Left colon (tissue), 2 donors: ENCODE measurements at places on chromosomes 2 and 18. TPM values are rescaled to one million over a fixed set of nuclear protein-coding genes. Genes with fewer than 3 reads are reported as not detected.

DNA sequence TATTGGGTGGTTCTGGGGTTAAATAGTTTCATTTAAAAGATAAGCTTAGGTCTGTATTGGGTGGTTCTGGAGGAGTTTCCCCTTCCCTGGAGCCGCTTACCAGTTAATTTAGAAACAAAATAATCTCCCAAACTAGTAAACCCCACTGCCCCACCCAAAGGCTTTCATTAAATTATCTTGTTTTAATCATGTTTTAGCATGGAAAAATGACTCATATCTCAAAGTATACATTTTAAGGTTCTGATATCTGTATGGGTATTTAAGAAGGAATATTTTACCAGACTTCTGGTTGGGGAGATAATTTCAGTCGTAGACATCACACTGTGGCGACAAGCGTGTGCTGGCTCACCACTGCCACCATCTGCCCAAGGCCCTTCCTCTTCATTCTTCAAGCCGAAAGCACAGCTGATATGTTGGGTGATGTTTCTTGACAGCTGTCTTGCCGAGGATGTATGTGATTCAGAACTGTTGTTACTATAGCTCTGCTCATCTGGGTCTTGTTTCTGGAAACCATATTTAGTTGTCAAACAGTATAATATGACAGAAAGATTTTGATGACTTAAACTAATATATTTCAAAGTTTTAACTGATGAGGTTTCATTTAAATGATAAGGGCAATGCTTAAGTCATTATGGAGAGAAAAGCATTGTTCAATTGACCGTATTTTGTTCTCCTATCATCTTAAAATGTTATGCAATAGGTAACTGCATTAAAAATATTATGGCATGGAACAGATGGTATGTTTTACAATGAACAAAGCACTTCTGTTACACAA, 5.1 kb downstream of the FIGLA start:
- no peak for DNase-seq

- DNase-seq: no peak
Observed at GRCh38 chr2:101956465-101957438, 35.0 kb upstream of the IL1R2 start.

DNA sequence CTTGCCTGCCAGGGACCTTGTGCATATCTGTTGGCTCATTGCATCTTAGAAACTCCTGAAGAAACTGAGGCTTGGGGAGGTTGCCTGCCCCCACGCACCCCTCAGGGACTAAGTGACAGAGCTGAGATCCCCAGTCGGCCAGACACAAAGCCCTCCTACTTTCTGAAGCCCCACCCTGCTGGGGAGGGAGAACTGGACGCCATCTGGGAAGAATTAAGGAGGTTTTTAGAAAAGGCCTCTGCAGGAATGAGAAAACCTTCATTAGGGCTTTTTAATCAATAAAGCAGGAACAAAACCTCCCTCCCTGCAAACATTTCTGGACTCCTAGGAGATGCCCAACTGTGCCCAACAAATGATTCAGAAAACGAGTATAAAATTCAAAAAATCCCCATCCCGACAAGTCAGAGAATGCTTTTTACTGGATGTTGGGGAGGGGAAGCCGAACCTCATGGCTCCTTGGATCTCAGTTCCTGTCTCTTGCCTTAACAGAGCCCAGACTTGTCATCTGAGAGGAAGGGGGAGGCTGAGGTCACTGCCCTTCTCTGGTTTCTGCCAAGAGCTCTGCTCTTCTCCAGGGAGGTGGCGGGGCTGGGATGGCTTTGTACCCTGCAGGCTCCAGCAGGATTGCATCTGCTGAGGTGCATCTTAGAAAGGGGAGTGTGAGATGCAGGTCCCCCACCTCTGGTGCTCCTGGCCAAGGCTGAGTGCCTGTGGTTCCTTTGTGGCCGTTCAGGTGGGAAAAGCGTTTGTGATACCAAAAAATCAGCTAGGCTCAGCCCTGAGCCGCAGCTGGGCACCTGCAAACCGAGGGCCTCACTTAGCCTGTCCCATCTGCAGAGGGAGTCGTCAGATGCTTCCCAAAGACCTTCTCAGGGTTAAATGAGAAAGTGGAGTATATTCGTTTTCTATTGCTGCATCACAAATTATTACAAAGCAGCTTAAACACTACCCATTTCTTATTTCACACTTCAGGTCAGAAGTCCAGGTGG, 142.4 kb downstream of the ZFP36L2 start:
- peak; percentile 62 for DNase-seq

DNA sequence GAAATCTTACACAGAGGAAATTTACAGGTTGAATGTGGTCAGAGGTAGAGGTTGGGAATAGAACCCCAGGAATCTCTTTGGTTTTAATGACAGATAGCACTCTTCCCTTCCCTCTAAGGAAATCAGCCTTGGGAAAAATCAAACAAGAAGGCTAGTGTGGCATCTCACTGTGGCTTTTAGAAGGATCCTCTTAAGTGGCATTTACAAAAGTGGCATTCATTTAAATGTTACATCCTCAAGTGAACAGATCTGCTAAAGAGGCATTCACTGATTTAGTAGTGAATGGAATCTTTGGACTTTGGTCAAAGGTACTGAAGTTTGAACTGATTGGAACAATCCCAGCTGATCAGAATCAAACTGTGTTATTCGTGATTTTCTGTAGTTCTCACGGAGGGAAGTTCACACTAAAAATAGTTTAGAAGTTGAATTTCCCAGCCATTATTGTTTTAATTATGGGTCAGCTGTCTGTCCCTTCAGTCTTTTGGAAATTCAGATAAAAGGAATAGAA, 136.5 kb upstream of the FN1 start:
- DNase-seq: no peak

The REG3G gene
- not detected for total RNA-seq

DNA sequence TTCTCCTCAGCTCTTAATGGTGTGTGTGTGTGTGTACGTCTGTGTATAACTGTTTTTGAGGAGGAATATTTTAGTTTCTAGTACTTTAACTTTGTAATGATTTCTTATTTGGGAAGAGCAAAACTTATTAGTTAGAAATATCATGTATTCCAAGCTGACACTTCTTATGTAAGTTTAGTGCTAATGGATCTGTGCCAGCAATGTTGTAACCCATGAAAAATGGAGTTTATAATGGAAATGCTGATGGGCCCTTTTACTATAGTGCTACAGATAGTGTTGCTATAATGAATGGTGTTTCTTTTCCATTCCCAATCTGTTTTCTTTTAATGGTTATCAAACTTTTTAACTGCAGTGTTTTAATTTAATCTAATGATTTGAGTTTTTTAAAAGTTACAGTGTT, 49.8 kb upstream of the OTX1 start:
- DNase-seq: no peak

The COQ10B gene
- total RNA-seq: 29.2 TPM

The BOLL gene
- not detected for total RNA-seq

DNA sequence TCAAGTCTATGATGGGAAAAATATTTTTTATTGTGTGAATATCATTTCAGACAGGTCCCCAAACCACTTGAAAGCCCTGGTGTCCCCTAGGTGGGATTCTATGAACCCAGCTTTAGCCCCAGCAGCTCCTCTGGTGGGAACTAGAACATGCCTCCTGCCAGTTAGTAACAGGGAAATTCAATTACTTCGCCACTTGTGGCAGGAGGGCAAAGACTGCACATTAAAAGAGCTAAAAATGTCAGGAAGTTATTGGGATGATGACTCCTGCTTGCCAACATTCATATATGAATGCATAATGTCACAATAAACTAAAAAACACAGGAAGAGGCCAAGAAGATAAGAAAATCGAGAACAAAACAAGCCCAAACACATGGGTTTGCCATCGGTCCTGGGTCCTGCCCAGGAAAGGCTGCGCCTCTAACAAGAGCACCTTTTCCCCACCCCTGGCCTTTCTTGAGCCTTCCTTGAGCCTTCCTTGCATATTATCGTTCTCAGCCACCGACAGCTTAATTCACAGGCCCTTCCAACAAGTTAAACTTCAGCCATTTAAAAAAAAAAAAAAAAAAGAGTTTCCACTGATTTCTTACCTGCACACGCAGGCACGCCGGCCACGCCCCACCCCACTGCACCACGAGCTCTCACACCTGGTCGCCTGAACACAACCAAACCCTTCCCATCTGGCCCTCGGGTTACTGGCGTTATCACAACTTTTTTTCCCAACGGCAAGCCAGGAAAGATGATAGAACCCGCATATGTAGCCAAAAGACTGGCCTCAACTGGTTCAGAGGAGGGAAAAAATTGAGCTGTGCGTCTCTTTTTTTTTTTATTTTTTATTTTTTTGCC, 23.4 kb downstream of the BCL11A start:
- peak; percentile 82 for DNase-seq

DNA sequence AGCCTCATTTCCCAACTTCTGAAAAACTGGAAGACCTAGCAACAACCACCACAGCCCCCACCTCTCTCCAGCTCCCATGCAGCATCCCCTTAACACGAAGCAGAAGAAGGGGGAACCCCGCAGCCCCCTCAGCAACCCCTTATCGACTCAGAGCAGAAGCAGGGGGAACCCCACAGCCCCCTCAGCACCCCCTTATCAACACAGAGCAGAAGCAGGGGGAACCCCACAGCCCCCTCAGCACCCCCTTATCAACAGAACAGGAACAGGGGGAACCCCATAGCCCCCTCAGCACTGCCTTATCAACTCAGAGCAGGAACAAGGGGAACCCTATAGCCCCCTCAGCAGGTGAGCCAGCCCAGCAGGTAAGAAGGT, 6.7 kb downstream of the SLC66A2 start:
- no peak for DNase-seq

The NPHP1 gene
- 0.56 TPM for total RNA-seq

The LYPD1 gene
- not detected for total RNA-seq

DNA sequence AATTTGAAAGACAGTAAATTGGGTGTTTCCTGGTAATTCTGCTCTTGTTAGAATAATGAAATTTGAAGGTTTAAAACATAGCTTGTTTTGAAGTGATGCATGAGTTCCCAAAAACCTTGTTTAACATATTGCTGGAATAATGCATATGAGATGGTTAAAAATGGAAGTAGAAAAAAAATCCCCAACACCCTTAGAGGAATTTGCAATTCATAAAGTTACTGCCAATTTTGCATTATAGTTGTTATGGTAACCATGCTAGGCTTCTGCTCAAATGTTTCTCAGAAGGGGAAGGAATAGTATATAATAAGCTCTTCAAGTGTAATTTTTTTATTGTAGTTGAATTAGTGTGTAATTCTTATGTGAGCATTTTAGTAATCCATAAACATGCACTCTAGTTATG, 49.1 kb downstream of the FASTKD2 start:
- DNase-seq: no peak

GRCh38 chr2:24473626-24474025, 17.4 kb upstream of the NCOA1 start:
- DNase-seq: no peak

- no peak for DNase-seq
Observed at GRCh38 chr2:66030553-66030952, 404.4 kb upstream of the MEIS1 start.

The PDE6D gene
- 17.5 TPM for total RNA-seq

DNA sequence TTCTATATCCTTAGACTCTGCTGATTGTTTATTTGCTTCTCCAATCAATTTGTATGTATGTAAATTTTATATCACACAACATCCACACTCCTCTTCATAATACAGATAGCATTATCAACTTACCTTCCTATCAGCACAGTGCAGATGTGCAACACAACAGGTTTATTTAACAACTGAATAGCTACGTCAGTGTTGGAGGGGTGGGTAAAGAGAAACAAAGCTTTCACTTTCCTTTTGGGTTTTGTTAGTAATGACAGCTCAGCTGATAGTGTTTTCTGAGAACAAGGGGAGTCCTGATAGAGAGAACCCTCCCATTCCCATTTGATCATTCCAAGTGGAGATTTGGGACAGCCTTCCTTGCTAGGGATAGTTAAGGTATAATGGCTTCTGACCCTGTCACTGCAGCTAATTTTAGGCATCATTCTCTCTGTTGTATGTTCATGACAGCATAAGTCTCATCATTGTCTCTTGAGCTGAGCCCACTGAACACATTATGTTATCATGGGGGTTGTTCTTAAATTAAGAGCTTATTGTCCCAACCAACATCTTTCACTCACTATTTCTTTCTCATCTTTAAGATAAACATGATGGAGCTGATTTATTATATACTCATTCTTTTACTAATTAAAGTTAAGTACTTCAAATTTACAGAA, 227.7 kb downstream of the GPD2 start:
- no peak for DNase-seq

DNA sequence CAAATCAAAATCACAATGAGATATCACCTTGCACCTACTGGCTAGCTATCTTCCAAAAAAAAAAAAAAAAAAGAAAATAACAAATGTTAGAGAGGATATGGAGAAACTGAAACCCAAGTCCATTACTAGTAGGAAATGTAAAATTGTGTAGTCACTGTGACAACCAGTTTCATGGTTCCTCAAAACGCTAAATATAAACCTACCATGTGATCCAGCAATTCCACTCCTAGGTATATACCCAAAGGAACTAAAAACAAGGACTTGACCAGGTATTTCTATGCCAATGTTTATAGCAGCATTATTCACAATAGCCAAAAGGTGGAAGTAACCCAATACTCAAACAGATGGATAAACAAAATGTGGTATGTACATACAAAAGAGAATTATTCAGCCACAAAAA, 11.7 kb upstream of the SCRN3 start:
- no peak for DNase-seq

DNA sequence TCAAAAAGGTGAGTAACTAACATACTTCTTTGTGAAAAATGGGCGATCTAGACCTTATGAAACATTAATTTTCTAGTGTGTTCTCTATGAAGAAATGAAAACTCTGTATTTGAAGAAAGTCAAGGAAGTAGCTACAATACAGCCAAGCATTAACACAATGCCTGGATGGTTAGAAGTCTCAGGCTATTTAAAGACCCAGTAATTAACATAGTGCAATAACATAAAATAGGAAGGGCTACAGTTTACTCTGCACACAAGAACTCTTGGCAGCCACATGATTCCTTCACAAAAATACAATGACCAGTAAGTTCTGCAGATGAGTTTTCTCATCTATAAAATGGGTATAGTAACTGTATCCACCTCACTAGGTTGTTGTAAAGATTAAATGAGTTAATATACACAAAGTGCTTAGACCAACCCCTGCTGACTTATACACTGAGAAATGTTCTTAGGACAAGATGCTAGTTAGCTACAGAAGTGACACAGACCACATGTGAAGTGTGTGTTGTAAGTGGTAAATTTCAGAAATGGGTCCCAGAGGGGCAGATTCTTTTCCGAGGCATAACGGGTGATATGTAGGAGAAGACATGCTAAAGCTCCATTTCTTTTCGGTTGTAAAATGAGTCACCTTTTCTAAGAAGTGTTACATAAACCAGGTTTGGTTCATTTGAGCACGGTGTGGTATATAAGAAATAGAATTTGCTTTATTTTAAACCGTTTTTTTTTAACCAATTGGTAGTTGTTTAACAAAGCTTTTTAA, 61.8 kb downstream of the CXCR4 start:
- DNase-seq: no peak
